Dermis blood vessel endothelial cell (primary cell): ENCODE measurements at places on chromosomes 4 and X.

DNA sequence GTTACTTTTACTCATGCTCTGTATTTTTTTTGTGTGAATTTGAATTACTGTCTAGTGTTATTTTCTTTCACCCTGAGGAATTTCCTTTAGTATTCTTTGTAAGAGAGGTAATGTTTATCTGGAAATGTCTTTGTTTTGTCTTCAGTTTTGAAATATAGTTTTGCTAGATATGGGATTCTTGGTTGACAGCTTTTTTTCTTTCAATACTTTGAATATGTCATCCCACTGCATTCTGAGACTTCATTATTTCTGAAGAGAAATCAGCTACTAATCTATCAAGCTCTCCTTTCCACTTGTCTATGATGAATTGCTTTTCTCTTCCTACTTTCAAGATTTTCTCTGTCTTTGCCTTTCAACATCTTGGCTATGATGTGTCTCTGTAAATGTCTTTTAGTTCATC is 217.0 kb upstream of the CASK start:
- DNase-seq: no peak

- DNase-seq: no peak
These were observed 440.8 kb upstream of the RASGEF1B start for GRCh38 chr4:81912376-81913030.

DNA sequence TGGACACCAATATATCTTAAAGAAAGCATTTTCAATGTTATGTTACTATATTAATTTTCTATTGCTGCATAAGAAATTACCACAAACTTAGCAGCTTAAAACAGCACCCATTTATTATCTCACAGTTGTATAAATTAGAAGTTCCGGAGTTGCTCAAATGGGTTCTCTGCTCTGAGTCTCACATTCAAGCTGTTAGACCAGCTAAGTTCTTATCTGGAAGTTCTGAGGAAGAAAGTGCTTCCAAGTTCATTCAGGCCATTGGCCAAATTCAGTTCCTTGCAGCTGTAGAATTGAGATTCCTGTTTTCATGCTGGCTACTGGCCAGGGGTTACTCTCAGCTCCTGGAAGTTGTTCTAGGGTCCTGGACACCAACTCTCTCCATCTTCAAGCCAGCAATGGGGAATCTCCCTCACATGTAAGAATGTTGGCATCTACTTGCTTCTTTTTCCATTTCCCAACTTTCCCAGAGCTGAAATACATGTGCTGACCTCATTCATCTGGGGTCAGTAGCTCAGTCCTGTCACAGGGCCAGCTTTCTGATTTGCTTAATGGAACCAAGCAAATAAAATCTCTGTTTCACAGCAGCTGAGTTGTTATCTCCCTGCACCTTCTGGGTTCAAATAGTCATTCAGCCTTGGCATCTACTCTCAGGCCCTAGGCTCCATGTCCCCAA is 99.6 kb upstream of the INTU start:
- DNase-seq: peak; percentile 2

DNA sequence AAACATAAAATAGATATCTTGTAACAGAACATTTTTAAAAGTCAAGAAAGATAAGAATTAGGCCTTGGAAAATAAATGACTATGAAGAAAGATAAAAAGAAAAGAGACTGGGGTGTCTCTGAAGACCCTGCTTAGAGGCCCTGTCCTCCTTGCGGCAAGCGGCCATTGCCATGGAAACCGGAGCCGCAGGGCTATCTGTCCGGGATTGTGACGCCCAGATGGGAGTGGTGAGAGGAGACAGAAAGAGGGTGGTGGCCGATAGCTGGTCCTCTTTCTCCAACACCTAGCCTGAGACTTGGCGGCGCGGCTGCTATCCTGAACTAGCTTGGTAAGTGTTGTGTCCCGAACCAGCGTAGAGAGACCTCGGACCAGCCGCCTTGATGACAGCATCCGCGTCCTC is at the start of gene DUSP21:
DUSP21 (plus strand) TSS at position 269 of the 400 bp plus-strand sequence; CDS start at position 381, 112 bp downstream.
- DNase-seq: no peak

DNA sequence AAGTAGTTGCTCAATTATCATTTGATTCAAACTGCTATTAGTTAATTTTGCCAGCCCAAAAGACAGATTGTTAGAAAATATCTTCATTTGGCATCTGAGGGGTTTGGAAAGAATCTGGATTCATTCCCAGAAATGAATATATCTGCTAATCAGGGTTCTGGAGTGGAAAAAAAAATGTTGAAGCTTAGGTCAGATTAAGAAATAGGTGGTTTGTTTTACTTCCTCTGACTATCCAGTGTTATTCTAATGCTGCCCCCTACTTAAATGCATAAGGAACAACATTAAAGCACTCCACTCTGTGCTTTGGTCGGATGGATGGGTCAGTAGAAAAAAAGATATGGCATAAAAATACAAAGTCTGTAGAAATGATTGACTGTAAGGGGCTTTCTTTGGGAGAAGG is 89.0 kb downstream of the LUZP4 start:
- DNase-seq: peak; percentile 21

DNA sequence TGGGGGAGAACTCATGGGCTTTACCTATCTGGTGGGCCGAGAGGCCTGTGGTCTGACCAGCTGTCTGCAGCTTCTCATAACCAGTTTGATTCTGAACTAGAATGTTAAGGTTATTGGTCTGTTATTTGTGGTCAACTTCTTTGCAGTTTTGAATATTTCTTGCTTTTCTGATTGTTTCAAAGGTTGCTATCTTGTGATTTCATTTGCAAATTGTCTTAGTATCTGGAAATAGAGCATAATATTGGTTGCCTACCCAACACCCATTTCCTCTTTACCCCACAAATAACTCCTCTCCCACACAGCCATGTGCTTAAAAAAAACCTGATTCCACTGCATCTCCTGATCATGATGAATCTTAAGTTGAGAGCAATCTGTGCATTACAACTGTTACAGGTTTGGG is 39.1 kb upstream of the BMP2K start:
- DNase-seq: no peak

DNA sequence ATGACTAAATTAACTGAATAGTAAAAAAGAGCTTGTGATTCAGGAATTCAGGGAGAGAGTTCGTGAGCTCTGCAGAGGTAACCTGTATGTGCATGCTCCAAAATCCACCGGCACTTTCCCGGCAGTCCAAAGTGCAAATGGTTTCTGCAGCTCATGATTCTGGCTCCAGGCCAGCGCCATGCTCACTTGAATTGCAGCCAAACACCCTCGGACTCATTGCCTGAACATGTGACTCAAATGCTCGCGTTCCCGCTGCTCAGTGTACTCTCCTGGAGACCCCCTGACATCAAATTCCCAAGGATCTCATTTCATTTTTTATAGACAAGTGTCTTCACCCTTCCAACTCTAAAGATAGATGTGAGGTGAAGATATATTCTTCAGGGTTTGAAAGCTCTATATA is 44.1 kb upstream of the SH3RF1 start:
- peak; percentile 86 for DNase-seq

DNA sequence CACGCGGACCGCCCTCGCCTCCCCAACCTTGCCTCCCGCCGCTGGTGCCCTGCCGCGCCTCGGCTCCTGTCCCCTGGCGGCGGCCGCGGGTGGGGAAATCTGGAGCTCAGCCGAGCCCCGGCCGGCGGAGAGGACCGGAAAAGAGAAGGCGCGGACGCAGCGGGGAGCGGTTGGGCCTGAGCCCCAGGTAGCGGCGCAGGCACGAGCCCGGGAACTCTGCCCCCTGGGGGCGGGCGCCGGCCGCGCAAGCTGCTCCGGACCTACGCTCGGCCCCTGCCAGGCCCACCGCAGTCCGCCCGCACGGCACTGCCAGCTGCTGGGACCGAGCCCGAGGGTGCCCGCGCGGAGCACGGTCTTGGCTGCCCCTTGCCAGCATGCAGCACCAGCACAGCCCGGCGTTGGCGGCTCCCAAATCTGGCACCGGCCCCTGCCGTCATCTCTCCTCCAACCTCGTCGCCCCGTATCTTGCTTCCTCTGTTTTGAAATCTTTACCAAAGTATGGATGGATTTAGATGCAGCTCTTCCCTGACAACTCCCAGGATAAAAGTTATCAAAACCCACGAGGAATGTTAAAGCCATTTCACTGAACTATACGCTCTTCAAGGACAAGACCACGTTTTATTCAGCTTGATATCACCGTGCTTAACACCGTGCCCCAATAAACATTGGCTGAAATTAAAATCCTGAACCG is at the start of gene PRSS12:
PRSS12 (minus strand) TSS at position 161 of the 691 bp plus-strand sequence. CDS start 283 bp downstream, outside the sequence.
- peak; percentile 75 for DNase-seq

- peak; percentile 70 for DNase-seq
These were observed 70.2 kb downstream of the CLDN22 start for GRCh38 chr4:183249854-183250253.

DNA sequence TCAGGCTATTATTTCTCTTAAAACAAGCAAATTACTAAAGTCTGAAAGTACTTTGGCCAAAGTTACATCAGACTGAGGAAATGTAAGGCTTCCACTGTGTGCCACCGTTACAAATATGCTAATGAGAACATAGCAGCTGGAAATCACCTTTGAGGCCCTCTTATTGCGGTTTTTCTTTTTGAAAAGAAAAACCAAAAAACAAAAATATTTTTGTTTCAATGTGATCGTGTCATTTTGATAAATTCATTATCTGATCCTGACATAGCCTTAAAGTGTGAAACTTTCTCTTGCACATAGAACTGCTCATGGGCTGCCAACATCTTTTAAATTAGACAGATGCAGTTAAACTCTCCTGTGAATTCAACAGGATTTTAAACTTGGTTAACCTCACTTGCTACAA is 2.8 kb upstream of the TIFA start:
- DNase-seq: no peak

DNA sequence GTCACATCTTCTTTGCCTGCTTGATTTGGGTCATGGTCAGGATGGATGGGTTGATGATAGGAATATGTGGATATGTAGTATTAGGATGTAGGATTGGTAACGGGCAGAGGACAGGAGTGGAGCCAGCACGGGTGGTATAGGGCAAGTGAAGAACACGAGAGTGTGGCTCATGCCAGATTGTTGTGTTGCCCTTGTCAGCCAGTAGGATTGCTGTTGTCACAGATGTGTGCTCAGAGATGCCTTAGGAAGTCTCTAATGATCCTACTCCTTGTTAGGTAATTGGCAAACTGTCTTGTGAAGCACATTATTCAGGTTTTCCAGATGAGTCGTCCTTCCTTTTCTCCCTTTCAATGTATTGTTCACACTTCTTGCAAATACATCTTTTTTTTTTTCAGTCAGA is 5.5 kb downstream of the ATP10D start:
- DNase-seq: peak; percentile 72
